ENCODE measurements at places on chromosomes 12 and 14. TPM values are rescaled to one million over a fixed set of nuclear protein-coding genes. Genes with fewer than 3 reads are reported as not detected.

DNA sequence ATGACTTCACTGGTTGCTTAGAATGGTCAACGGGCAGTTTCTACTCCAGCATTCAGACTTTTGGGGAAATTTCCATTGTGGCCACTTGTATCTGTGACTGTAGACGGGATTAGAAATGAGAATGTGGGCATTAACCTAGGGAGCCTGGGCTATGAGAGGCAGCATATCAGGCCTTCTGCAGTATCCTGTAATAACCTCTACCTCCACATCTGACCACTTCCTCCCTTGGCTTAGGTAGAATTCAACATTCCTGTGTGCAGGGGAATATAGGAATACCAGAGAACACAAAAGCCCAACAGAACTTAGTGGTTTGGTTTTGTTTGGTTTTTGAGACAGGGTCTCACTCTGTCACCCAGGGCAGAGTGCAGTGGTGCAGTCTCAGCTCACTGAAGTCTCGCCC is 76.4 kb upstream of the HOXC13 start:
- no peaks in the 10 kb centered on the region for H3K36me3 ChIP-seq
- no peak overlapping the region for H3K27ac ChIP-seq
- H3K4me3 ChIP-seq: no peak overlapping the region
- no peaks in the 10 kb centered on the region for H3K27me3 ChIP-seq

DNA sequence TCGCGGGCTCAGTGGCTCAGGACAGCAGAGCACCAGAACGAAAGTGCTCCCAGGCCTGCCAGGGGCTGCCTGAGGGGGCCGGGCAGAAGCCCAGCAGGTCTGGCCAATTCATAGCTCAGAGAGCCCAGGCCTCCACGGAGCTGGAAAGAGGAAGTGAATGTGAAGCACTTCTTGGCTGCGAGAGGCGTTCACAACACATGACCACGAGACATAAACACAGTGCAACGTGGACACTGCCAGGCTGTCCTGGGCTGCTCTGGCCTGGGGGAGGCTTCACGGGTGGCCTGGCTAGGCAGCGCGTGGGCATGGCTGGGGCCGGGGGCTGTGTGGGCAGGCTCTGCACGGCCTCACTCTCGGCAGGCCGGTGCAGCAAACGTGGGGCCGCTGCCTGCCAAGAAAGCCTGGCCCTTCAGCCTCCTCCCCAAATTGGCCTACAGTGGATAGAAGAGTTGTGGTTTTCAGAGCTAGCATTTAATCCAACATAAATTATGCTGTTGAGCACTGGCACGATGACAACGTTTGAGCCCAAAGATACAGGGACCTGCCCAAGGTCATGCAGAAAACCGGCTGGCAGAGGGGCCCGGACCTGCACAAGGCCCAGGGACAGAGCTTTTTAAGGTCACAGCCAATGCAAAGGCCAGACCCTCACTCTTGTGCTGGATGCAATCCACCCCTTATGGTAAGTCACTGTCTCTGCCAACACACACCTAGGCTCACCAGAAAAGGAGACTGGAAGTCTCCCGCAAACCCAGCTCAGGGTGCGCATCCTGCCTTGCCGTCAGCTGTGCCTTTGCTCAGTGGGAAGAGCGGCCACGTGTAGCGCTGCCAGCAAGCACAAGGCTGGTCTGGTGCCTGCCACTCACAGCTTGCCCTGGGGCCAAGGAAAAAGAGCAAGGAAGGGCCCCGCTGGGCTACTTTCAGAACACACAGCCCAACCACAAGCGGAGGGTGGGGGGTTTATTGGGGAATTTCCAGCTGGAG is 8.6 kb downstream of the SLC25A29 start:
- H3K27ac ChIP-seq: no peak overlapping the region
- no peaks in the 10 kb centered on the region for H3K36me3 ChIP-seq
- H3K27me3 ChIP-seq: no peaks in the 10 kb centered on the region
- no peaks in the 10 kb centered on the region for H3K4me1 ChIP-seq

GRCh38 chr12:73973486-73973885 is 564.1 kb upstream of the ATXN7L3B start:
- H3K27me3 ChIP-seq: no peaks in the 10 kb centered on the region
- H3K4me1 ChIP-seq: no peaks in the 10 kb centered on the region
- no peak for DNase-seq

DNA sequence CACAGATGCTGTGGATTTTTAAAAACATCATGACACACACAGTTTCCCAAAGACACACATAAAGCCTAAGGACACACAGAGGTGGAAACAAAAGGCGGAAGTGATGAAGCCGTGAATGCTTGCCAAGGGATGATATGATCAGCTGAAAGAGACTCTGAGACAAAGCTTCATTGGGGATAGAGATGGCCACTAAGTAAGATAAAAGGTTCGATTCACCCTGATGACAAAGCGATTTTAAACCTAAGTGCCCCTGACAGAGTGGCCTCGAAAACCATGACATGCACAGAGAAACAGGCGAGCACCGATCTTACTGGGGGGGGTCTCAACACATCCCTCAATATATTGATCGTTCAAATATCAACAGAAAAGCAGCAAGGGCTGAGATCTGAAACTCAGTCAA is 20.3 kb upstream of the EIF5 start:
- no peak overlapping the region for H3K4me3 ChIP-seq
- no peaks in the 10 kb centered on the region for H3K27me3 ChIP-seq
- H3K36me3 ChIP-seq: no peaks in the 10 kb centered on the region
- no peak for DNase-seq

DNA sequence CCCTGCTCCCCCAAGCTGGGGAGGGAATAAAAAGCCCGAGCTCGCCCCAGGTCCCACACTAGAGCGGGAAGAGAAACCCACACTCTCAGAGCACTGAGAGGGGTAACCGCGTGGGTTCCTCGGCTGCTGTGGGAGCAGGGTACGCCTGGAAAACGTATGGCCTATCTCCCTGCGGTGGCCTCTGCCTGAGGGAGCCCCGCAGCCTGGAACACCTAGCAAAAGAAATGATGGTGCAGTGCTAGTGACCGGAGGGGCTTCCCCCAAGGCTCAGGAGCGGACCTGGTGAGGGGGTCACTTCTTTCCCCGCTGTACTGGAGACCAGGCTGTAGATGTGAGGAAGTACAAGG is 2.5 kb upstream of the OR4N2 start:
- no peak for DNase-seq
- no peaks in the 10 kb centered on the region for H3K4me1 ChIP-seq
- no peak overlapping the region for H3K4me3 ChIP-seq
- peaks cover 33% of the 10 kb centered on the region for H3K36me3 ChIP-seq
- no peak overlapping the region for H3K27ac ChIP-seq

GRCh38 chr12:111529424-111530368 is 69.4 kb downstream of the ATXN2 start:
- 0 out of 2 replicates have a peak overlapping the region, but pooled peaks have one; percentile 15 for H3K27ac ChIP-seq
- no peak overlapping the region for H3K4me3 ChIP-seq
- peak; percentile 84 for DNase-seq
- peaks cover 14% of the 10 kb centered on the region for H3K36me3 ChIP-seq
- no peaks in the 10 kb centered on the region for H3K4me1 ChIP-seq
- no peaks in the 10 kb centered on the region for H3K27me3 ChIP-seq

DNA sequence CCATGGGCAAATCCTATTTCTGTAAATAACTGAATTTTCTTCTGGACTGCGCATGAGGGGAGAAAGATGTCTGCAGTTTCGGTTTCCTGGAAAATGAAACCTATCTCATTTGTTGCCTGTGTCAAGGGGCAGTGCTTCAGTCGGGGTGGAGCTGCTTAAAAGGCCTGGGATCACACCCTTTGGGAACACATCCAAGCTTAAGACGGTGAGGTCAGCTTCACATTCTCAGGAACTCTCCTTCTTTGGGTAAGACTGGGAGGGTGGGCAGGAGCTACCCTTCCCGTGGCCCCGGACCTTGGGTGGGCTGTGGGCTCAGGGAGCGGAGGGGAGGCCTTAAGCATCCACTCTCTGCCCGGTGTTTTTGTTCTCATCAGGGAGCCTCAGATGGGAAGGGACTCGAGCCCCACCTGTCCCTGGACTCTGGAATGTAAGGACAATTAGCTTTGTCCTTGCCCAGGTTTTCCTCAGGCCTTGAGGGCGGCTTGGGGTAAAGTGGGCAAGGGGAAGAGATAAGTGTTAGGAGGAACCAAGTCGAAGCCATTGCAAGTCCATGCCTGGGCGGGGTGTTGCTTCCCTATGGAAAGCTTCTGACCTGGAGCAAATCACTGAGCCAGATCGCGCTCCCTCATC is at the start of gene IFI27:
TSS of gene IFI27 (plus strand) at position 185 of the 630 bp plus-strand sequence.
- no peak within 1 kb of the TSS for H3K4me3 ChIP-seq
- H3K36me3 ChIP-seq: no peaks in the 10 kb centered on the region
- no peak within 1 kb of the TSS for H3K27ac ChIP-seq
- H3K4me1 ChIP-seq: no peaks in the 10 kb centered on the region
- H3K27me3 ChIP-seq: no peaks in the 10 kb centered on the region

DNA sequence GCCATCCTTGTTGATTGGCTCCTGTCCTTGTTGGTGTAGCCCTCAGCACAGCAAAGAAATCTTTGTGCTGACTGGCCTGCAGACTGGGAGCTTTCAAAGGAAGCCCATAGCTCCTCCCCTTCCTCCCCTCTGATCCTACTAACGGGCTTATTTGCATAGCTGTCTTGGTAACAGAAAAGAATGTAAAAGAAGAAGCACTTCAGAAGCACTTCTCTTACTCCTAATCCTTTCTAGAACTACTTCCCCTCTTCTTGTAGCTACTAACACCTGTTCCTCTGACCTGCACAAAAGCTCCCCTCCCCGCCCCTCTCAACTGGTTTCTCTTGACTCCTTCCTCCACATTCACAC is 14.3 kb upstream of the RIC8B start:
- H3K27ac ChIP-seq: peak overlapping the region; percentile 50
- H3K36me3 ChIP-seq: no peaks in the 10 kb centered on the region
- no peaks in the 10 kb centered on the region for H3K27me3 ChIP-seq

- no peak for DNase-seq
- no peaks in the 10 kb centered on the region for H3K4me1 ChIP-seq
- H3K36me3 ChIP-seq: no peaks in the 10 kb centered on the region
- no peak overlapping the region for H3K4me3 ChIP-seq
Measured at GRCh38 chr14:102916347-102917055, 6.0 kb upstream of the AMN start.

GRCh38 chr12:49703647-49704137 is 3.5 kb downstream of the FMNL3 start:
- DNase-seq: no peak
- H3K27ac ChIP-seq: no peak overlapping the region
- peaks cover 48% of the 10 kb centered on the region for H3K4me1 ChIP-seq
- peaks cover 11% of the 10 kb centered on the region for H3K27me3 ChIP-seq

DNA sequence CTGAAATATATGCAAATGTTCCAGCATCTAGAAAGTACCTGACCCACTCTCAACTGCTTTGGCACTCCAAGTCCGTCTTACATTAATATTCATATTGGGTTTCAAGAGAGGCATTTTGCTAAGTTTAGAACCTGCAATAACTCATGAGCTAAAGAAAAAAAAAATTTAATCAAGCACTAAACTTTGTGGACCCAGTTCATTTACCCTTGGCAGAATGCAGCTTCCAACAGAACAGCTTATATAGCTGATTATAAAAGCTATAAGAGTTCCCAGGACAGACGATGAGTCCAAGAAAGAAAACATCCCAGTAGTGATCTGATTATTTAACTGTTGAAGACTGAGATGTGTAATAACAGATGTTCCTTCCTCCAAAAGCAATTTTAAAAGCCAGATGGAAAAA is 592.0 kb downstream of the KCNH5 start:
- H3K4me3 ChIP-seq: no peak overlapping the region
- H3K27ac ChIP-seq: no peak overlapping the region
- peaks cover 9% of the 10 kb centered on the region for H3K4me1 ChIP-seq
- no peaks in the 10 kb centered on the region for H3K27me3 ChIP-seq

GRCh38 chr12:102824218-102824835 is 92.7 kb downstream of the PAH start:
- H3K4me3 ChIP-seq: peak overlapping the region; percentile 61
- H3K27ac ChIP-seq: no peak overlapping the region
- H3K4me1 ChIP-seq: peaks cover 12% of the 10 kb centered on the region
- peaks cover 35% of the 10 kb centered on the region for H3K27me3 ChIP-seq
- H3K36me3 ChIP-seq: no peaks in the 10 kb centered on the region

DNA sequence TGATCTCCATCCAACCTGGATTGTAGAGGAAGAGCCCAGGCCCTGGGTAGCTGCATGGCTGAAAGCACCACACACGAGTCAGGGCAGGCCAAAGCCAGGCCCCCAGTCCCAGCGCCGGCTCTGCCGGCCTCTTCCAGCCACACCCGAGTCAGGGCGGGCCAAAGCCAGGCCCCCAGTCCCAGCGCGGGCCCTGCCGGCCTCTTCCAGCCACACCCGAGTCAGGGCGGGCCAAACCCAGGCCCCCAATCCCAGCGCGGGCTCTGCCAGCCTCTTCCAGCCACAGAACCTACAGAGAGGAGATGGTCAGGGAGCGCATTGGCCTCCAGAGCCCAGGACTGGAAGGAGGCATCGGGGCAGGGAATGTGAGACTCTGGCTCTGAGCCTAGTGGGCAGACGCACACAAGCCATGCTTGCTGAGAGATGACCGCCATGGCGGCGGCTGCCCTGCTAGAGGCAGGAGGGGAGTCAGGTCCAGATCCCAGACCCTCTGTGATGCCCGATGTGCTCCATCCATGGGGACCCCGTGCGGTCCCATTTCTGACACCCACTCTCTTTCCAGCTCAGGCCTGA is 30.2 kb downstream of the BEGAIN start:
- no peak overlapping the region for H3K4me3 ChIP-seq
- no peak overlapping the region for H3K27ac ChIP-seq
- peaks cover 10% of the 10 kb centered on the region for H3K4me1 ChIP-seq
- H3K36me3 ChIP-seq: no peaks in the 10 kb centered on the region
- no peaks in the 10 kb centered on the region for H3K27me3 ChIP-seq

DNA sequence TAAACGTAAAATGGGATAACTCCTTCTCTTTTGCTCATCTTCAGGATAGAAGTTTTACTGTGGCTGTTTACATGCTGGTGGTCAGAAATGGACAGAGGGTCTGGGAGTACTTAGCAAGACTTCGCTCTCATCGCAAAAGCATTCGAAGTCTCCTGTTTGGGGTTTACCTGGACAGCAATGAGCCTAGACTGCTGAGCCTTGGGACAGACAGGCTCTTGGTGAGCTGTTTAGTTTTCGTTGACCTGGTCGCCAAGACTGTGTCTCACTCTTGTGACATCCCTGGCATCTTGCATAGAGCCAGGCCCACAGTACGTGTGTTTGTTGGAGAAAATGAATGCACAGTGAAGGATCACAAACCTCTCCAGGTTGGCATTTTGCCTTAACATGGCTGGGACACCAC is 42.1 kb downstream of the CFAP251 start:
- no peak for DNase-seq
- no peaks in the 10 kb centered on the region for H3K36me3 ChIP-seq
- no peaks in the 10 kb centered on the region for H3K27me3 ChIP-seq
- peaks cover 15% of the 10 kb centered on the region for H3K4me1 ChIP-seq

KRT84 gene
- total RNA-seq: not detected

FMNL3 gene
- total RNA-seq: 32.6 TPM

C14orf39 gene
- total RNA-seq: 0.28 TPM

KRT86 gene
- not detected for total RNA-seq

Data from GM23338 (cell line).